ENCODE measurements at places on chromosomes 12 and 14.

- no peak for DNase-seq
Measured at GRCh38 chr12:6205144-6205539, 4.9 kb downstream of the CD9 start.

DNA sequence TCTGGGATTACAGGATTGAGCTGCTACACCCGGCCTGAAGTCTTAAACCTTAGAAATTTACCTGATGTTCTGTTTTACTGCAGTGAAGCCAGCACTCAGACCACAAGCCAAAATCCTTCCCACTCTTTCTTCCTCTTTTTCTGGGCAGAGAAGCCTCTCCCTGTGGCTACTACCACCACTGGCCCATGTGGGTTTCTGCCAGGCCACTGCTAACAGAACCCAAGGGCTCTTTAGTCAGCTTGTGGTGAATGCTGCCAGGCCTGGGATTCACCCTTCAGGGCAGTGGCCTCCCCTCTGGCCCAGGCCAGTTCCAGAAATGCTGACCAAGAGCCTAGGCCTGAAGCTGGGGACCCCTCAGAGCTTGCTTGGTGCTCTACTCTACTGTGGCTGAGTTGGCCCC, 35.3 kb downstream of the GAS2L3 start:
- DNase-seq: no peak

GRCh38 chr12:123849517-123849916, 87.4 kb downstream of the DNAH10 start:
- no peak for DNase-seq

DNA sequence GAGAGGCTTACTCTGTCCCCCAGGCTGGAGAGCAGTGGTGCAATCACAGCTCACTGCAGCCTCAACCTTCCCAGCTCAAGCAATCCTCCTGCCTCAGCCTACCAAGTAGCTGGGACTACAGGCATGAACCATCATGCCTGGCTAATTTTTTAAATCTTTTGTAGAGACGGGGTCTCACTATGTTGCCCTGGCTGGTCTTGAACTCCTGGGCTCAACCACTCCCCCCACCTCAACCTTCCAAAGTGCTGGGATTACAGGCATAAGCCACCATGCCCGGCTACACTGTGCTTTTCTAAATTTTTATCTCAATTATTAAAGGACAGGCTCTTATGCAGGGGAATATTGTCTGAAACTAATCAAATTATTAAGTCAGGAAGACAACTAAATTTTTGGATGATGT, 44.6 kb downstream of the EML1 start:
- DNase-seq: no peak

DNA sequence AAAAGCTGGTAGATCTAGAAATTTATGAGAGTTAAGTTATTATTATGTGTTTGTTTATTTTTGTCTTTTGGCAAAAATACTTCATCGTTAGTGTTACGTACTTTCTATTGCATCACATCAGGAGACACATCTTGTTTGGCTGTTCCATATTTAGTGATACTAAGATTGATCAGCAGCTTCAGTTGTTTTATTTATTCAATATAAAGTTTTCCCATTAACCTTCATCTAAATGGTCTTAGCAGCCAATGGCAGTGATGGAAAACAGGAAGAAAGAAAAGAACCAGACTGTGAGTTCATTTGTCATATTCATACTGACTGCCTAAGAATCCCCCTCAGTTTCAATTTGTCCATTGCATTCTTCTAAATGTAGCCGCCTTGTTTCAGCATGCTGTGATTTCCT, 122.3 kb downstream of the METTL25 start:
- DNase-seq: no peak

GRCh38 chr14:28468191-28469151, 298.1 kb upstream of the FOXG1 start:
- DNase-seq: no peak

DNA sequence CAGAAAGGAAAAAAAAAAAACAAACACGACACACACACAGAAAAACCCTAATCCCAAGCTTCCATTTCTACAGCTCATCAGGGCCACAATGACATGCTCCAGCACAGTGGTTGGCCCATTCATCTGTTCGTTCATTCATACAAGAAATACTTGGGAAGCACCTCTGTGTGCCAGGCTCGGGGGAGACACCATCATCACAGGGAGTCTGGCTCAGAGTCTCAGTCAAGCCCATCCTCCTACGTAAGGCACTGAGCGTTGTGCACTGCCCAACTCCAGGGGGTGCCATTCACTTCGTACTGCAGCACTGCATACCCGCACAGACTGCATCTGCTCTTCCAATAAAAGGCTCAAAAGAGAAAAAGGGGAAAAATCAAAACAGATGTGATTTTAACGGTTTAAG, 15.3 kb downstream of the VPS37B start:
- DNase-seq: no peak

DNA sequence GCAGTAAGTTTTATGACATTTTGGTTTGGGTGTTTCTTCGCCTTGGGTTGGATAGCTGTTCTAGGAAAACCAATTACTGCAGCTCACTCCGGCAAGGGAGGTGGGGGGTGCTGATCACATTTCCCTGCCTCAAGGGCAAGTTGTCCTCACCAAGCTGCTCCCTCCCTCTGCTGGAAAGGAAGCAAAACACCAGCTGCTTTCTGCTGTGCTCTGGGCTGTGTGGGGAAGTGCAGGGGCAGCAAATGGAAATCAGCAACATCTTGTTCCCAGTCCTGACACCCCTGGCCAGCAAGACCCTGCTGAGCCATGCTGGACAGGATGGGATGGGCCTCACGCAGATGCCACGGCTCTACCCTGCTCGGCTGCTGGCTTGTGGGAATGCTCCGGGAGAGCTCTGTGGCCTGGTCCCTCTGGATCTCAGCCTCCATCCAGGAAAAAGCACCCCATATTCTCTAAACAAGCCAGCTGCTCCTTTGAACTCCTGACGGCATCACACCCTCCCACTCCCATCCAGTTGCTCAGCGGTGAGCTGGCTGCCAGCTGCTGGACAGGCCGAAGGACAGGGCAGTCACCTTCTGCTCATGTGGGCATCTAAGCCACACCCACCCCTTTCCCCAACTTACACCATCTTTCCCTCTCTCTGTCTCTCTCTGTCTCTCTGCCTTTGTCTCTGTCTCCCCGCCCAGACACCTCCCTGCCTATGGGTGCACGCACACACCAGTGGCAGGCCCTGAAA, 52.4 kb upstream of the EIF5 start:
- peak; percentile 54 for DNase-seq

DNA sequence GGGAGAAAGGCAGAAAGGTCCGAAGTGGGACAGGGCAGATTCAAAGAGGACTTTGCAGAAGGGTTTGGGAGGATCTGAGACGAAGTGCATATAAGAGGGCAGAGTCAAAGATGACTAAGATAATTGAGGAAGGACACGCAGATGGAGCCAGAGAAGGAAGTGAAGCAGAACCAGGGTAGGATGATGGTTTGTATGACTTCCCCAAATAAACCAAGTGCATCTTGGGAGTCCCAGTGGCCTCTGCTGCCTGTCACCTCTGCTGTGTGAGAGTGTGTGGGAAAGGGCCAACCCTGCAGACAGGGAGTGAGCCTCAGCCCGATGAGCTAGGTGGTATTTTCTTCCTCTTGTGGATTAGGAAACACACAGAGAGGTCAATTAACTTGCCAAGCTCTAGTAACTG, 36.8 kb downstream of the FLVCR2 start:
- no peak for DNase-seq

- DNase-seq: no peak
Measured at GRCh38 chr14:20667957-20668356, 16.4 kb upstream of the RNASE4 start.

GRCh38 chr12:22499445-22499844, 44.9 kb downstream of the C2CD5 start:
- no peak for DNase-seq

GRCh38 chr12:108821407-108822397, 35.7 kb downstream of the SSH1 start:
- DNase-seq: no peak

DNA sequence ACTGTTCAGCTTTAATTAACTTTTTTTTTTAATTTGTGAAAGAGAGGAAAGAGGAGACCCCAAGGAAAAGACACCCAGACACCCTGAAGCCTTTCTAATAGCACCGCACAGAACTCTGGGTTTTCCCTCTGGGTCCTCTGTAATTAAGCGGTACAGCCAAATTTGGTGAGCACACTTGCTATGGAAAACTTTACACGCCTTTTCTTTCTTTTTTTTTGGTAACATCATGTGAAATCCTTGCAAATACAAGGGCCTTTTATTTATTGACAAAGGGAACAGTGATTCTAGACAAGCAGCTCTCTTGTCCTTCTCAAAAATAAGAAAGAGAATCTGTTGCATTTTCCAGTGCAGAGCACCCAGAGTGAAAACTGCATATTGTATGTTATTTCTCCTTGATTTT, 44.4 kb upstream of the CPM start:
- DNase-seq: no peak

Data from COR-L47 (cell line).